H1 (cell line): ENCODE measurements at places on chromosomes 5 and 9. TPM values are rescaled to one million over a fixed set of nuclear protein-coding genes. Genes with fewer than 3 reads are reported as not detected.

Gene CKMT2
- 1.2 and 2.4 TPM in 2 replicates for total RNA-seq

- no peak for DNase-seq
These were observed 128.1 kb downstream of the MYO10 start for GRCh38 chr5:16808021-16808420.

Gene MEGF10
- 38.2 and 43.2 TPM in 2 replicates for total RNA-seq

DNA sequence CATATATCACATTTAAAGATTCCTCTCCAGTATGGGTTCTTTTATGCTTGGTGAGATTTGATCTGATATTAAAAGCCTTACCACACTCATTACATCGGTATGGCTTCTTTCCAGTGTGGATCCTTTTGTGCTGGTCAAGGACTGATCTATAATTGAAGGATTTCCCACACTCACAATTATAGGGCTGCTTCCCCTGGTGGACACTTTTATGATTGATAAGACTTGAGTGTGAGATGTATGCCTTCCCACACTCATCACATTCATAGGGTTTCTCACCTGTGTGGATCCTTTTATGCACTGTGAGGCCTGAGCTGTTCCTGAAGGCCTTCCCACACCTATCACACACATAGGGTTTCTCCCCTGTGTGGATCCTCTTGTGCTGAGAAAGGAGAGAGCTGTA lies 12.2 kb downstream of the ZFP62 start:
- DNase-seq = no peak

Gene TSSK1B
- not detected in 2 replicates for total RNA-seq

Gene VAV2
- 34.6 and 37.6 TPM in 2 replicates for total RNA-seq

Gene CMYA5
- 0.65 and 0.95 TPM in 2 replicates for total RNA-seq

Gene GLDC
- total RNA-seq = 89.9 and 101 TPM in 2 replicates
